Endodermal cell (in vitro differentiated cells): ENCODE measurements at places on chromosomes 5 and 9. TPM values are rescaled to one million over a fixed set of nuclear protein-coding genes. Genes with fewer than 3 reads are reported as not detected.

DNA sequence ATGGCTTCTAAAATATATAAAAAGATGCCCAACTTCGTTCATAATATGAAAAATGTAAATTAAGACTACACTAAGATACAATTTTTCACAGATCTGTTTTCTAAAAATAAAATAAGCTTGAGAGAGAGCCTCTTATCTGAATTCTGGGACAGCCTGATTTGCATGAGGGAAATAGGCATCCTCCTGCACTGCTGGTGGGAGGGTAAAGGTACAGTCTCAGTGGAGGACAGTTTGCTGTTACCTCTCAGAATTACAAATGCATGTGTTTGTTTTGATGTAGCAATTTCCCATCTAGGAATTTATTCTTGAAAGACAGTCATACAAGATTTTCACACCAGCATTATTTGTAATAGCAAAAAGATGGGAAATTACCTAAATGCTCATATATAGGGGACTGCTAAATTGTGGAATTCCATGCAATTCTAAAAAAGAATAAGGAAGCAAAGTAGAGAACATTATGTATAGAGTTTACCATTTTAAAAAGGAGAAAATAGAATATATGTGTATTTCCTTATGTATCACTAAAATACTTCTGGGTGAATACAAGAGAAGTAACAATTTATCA is 75.7 kb downstream of the ZSWIM6 start:
- no peak for DNase-seq

DNA sequence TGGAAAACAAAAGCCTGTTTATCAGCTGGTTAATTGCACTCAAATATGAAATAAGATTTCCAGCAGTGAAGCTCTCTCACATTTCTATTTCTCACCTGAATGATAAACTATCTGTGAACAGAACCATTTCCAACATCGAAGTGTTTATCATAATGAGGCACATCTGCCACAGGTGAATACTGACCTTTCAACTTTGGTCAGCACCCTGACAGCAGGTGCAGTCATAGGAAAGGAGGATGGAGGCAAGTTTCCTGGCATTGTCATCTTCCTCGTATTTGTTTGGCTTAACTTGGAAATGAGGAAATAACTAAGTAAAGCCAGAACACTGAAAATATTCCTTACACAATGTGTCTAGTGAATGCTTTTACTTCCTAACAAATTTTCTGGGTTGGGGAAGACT is 716.4 kb downstream of the NR2F1-AS1 start:
- DNase-seq: no peak

DNA sequence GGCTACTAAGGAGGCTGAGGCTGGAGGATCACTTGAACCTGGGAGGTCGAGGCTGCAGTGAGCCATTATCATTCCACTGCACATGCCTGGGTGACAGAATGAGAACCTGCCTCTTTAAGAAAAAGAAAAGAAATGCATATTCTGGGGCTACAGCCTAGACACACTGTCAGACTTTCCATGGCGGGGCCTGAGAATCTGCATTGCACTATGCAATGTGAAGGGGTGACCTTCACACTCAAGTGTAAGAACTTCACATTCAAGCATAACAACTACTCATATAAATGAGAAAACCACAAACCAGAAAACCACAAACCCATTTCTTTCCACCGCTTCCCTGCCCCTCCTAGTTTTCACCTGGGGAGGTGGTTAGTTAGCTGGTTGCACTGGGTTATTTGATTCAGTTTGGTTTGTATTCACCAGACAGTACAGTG is 18.0 kb upstream of the FBP2 start:
- DNase-seq: no peak

Gene IL3
- not detected in 2 replicates for total RNA-seq

Gene SPEF2
- total RNA-seq: 3.9 to 5.3 TPM (median 4.0 TPM) in 3 replicates

Gene EEIG1
- 54.3 and 60.8 TPM in 2 replicates for total RNA-seq
